ENCODE measurements at places on chromosomes 13 and 19.

DNA sequence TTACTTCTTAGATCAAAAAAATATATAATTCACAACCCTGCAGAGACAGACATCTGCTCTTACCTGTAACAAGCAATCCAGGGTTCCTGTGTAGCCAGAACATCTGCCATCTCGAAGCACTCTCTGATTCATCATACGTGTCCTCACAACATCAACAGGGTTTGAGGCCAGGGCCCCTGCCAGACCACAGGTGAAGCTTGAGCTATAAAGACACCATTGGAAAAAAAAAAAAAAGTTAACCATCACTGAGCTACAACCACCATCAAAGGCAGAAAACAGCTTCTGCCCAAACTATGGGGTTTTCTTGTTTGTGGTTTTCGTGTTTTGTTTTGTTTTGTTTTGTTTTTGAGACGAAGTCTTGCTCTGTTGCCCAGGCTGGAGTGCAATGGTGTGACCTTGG is 19.3 kb downstream of the SLC25A30 start:
- H3K4me1 ChIP-seq, result peaks cover 18% of the 10 kb centered on the region
- peaks cover 6% of the 10 kb centered on the region for H3K36me3 ChIP-seq
- H3K27ac ChIP-seq, result no peak overlapping the region
- H3K4me3 ChIP-seq, result no peak overlapping the region
- DNase-seq, result no peak

DNA sequence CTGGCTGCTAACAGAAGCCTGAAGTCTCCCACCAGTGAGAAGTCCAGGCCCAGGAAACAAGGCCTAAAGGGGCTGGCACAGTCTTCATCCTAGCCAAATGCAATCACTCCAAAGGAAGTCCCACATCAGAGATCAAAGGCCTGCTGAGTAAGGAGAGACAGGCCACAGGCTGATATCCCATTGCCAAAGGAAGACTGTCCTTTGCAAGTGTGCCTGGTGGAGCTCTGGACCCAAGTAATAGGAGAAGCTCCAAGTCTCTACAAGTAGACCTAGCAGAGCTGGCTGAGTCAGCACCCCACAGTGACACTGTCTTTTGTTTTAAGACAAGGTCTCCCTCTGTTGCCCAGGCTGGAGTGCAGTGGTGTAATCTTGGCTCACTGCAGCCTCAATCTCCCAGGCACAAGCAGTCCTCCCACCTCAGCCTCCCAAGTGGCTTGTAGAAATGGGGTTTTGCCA is 4.5 kb downstream of the DBP start:
- DNase-seq, result no peak
- no peak overlapping the region for H3K4me3 ChIP-seq
- H3K27me3 ChIP-seq, result no peaks in the 10 kb centered on the region
- H3K36me3 ChIP-seq, result peaks cover 48% of the 10 kb centered on the region

- no peaks in the 10 kb centered on the region for H3K36me3 ChIP-seq
- H3K27ac ChIP-seq, result peak overlapping the region; percentile 55
- H3K4me1 ChIP-seq, result peaks cover 52% of the 10 kb centered on the region
- no peaks in the 10 kb centered on the region for H3K27me3 ChIP-seq
- no peak overlapping the region for H3K4me3 ChIP-seq
Measured at GRCh38 chr19:18513868-18514267, 8.0 kb downstream of the ELL start.

DNA sequence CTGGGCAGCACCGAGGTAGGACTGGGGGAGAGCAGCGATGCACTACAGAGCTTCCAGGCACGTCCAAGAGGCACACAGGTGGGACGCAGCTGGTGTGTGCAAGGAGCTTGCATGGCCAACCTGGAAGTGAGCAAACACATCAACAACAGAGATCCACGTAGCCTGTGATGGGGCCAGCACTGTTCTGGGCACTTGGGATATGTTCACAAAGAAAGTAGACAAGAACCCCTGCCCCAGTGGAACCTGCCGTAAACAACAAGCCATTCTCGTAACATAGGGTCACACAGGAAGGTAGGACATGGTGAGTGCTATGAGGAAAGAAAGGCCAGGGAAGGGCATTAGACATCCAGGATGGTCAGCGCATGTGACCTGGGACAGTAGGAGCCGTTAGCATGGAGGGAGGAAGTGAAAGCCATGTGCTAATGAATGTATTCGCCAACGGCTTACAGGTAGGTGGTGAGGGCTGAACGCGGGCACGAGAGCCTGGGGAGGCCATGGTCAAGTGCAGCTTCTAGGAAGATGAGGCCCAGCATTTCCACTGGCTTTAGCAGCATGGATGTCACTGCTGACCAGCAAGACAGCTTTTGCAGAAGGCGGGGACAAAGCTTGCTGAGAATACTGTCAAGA is 105.5 kb downstream of the TEX26 start:
- no peaks in the 10 kb centered on the region for H3K27me3 ChIP-seq
- DNase-seq, result no peak
- no peak overlapping the region for H3K27ac ChIP-seq
- peaks cover 7% of the 10 kb centered on the region for H3K4me1 ChIP-seq

DNA sequence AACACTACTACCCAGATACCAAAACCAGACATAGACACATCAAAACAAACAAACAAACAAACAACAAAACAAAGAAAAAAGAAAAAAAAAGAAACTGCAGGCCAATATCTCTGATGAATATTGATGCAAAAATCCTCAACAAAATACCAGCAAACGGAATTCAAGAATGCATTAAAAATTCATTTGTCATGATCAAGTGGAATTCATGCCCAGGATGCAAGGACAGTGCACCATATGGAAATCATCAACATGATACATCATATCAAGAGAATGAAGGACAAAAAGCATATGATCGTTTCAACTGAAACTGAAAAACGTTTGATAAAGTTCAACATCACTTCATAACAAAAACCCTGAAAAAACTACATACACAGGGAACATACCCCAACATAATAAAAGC is 48.9 kb upstream of the CEACAM21 start:
- H3K27ac ChIP-seq, result no peak overlapping the region
- no peak for DNase-seq
- H3K4me3 ChIP-seq, result no peak overlapping the region
- H3K36me3 ChIP-seq, result no peaks in the 10 kb centered on the region
- peaks cover 77% of the 10 kb centered on the region for H3K27me3 ChIP-seq

- no peak overlapping the region for H3K4me3 ChIP-seq
- no peak for DNase-seq
- H3K27ac ChIP-seq, result no peak overlapping the region
- no peaks in the 10 kb centered on the region for H3K36me3 ChIP-seq
- no peaks in the 10 kb centered on the region for H3K27me3 ChIP-seq
- H3K4me1 ChIP-seq, result no peaks in the 10 kb centered on the region
Measured at GRCh38 chr19:47322058-47322457, 9.9 kb upstream of the C5AR2 start.

- H3K4me1 ChIP-seq, result no peaks in the 10 kb centered on the region
- DNase-seq, result no peak
- H3K4me3 ChIP-seq, result no peak overlapping the region
- H3K36me3 ChIP-seq, result no peaks in the 10 kb centered on the region
- H3K27me3 ChIP-seq, result no peaks in the 10 kb centered on the region
Measured at GRCh38 chr13:97653443-97654140, 219.6 kb downstream of the RAP2A start.

- peaks cover 14% of the 10 kb centered on the region for H3K4me1 ChIP-seq
- H3K36me3 ChIP-seq, result no peaks in the 10 kb centered on the region
- no peak overlapping the region for H3K4me3 ChIP-seq
- H3K27ac ChIP-seq, result no peak overlapping the region
- DNase-seq, result no peak
Measured at GRCh38 chr13:99013951-99014350, 36.1 kb upstream of the DOCK9 start.

- no peak overlapping the region for H3K27ac ChIP-seq
- peak; percentile 24 for DNase-seq
- no peaks in the 10 kb centered on the region for H3K36me3 ChIP-seq
Measured at GRCh38 chr19:51422053-51422448, 4.6 kb upstream of the SIGLEC10 start.

DNA sequence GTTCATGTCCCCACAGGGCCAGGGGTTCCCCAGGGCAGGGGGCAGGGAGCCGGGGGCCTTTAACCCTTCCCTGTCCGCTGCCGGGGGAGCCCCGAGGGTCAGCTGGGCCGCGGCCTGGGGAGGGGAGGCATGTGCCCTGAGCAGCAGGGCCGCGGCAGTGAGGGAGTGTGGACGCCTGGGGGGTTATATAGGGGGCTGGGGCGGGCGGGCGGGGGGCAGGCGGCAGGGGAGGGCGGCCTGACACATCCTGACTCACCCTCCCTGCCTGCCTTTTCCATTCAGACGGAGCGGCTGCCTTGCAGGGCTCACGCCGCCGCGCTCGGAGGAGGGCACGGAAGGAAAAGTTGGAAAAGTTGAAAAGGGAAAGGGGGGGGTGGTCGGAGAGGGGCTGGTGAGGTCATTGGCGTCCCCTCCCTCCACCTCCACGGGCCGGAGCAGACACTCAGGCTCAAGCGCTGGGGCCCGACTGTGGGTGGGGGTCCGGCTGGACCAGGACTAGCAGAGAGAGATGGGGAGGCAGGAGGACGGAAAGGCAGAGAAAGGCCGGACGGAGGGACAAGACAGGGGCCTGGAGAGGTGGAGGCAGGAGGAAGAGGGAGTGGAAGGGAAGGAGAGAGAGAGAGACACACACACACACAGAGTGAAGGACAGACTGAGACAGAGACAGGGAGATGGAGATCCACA is at the start of gene IL11:
Gene IL11, minus strand, starts transcription at position 159 of the 684 bp plus-strand sequence. Its CDS starts 153 bp downstream, at position 6.
- H3K36me3 ChIP-seq, result no peaks in the 10 kb centered on the region
- peak within 1 kb of the TSS; percentile 58 for H3K4me3 ChIP-seq
- DNase-seq, result no peak
- H3K27me3 ChIP-seq, result peaks cover 98% of the 10 kb centered on the region
- H3K27ac ChIP-seq, result no peak within 1 kb of the TSS

- H3K36me3 ChIP-seq, result no peaks in the 10 kb centered on the region
- H3K27ac ChIP-seq, result peak overlapping the region; percentile 22
- no peak for DNase-seq
- peaks cover 31% of the 10 kb centered on the region for H3K4me1 ChIP-seq
Measured at GRCh38 chr13:39875111-39875987, 219.9 kb downstream of the COG6 start.

DNA sequence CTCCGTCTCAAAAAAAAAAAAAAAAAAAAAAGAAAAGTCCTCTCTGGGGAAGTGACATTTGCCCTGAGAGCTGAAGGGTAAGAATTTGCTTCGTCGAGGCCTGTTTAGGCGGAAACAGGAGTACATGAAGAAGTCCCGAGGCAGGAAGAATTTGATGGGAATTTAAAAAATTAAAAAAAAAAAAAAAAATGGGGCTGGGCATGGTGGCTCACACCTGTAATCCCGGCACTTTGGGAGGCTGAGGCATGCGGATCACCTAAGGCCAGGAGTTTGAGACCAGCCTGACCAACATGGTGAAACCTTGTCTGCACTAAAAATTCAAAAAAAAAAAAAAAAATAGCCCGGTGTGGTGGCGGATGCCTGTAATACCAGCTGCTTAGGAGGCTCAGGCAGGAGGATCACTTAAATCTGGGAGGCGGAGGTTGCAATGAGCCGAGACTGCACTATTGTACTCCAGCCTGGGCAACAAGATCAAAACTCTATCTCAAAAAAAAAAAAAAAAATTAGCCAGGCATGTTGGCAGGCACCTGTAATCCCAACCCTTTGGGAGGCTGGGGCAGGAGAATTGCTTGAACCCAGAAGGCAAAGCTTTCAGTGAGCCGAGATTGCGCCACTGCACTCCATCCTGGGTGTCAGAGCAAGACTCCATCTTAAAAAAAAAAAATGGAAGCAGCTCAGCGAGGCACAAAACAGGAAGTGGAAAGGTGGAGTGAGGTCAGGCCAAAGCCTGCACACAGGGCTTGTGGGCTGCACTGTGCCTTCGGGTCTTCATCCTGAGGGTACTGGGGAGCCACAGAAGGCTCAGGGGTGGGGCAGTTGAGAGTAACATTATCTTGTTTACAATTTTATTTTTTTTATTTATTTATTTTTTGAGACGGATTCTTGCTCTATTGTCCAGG is 4.9 kb downstream of the BAX start:
- no peak overlapping the region for H3K27ac ChIP-seq
- no peak overlapping the region for H3K4me3 ChIP-seq
- H3K27me3 ChIP-seq, result no peaks in the 10 kb centered on the region
- H3K4me1 ChIP-seq, result peaks cover 49% of the 10 kb centered on the region

- no peak overlapping the region for H3K27ac ChIP-seq
- H3K4me3 ChIP-seq, result no peak overlapping the region
- H3K36me3 ChIP-seq, result no peaks in the 10 kb centered on the region
- no peak for DNase-seq
Measured at GRCh38 chr13:41691274-41691673, 233.9 kb downstream of the RGCC start.

DNA sequence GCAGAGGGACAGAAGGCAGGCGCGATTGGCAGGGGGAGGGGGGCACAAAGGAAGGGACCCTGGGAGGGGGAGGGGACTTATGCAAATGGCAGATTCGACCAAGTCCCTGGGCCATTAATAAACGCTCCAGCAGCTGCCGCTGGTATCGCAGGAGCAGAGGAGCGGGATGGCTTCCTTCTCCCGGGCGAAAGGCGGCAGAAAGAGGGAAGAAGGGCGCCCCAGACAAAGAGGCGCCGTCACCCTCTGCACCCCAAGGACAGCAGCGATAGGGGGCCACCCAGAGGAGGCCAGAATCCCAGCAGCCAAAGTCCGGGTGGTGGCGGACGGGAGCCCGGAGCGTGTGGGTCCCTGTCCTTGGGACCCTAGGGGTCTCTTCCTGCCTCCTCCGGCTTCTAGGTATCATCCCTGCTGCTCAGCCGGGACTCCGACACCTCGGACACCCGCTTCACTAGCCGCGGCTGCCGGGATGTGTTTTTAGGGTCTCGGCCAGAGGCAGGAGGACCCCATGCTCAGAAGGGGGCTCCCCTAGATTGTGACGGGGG is 1.9 kb downstream of the PTPRS start:
- peaks cover 29% of the 10 kb centered on the region for H3K4me1 ChIP-seq
- peak overlapping the region; percentile 69 for H3K4me3 ChIP-seq
- H3K27me3 ChIP-seq, result peaks cover 26% of the 10 kb centered on the region

DNA sequence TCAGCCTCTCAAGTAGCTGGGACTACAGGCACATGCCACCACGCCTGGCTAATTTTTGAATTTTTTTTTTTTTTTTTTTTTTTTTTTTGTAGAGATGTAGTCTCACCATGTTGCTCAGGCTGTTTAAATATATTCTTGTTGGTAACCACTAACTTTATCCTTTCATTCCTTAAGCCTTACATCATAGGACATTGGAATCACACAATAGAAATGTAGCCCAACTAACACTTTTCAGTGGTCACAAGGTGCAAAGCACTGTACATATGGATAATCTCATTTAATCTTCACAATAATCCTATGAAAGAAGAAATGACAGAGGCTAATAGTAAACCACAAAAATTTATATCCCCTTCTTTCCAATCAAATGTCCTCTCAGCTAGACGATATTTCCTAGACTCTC is 417.8 kb upstream of the DACH1 start:
- H3K4me3 ChIP-seq, result no peak overlapping the region
- no peaks in the 10 kb centered on the region for H3K4me1 ChIP-seq
- no peak overlapping the region for H3K27ac ChIP-seq
- DNase-seq, result no peak
- H3K27me3 ChIP-seq, result no peaks in the 10 kb centered on the region
- H3K36me3 ChIP-seq, result no peaks in the 10 kb centered on the region
